Glutamatergic neuron (in vitro differentiated cells): ENCODE measurements at places on chromosomes 12 and 14. TPM values are rescaled to one million over a fixed set of nuclear protein-coding genes. Genes with fewer than 3 reads are reported as not detected.

DNA sequence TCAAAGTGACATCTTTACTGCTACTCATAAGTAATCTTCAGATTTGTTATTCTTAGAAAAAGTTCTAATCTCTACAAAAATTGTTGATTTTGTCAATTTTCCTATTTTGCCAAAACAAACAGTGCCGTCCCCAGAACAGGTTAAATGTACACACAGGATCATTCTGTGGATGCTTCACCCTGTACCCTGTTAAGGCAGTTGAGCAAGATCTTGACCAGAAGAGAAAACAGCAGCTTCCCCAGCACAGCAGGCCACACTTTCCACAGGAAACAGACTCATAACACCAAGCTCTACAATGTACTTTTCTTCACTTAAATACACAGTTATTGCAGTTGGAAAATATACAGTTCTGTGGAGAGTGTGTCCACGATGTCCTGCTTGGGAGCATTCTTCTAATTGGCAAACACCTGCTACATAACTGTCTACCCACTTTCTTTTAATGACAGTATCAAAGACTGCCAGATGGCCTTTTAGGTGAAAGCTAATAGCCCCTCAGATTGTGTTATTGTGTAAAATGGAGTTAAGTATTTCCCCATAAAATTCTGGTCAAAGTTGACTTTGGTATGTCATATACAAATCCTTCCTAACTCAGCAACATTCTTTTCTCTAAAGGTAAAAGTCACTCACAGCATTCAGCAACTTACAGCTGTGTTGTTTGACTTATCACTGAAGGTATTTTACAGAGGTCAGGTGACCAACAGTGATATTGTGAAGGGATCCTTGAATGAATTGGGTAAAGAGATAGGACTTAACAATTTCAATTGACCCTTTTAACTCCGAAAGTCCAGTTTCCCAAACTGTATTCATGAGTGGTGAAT, 77.0 kb downstream of the SEC23A start:
- DNase-seq, result no peak

DNA sequence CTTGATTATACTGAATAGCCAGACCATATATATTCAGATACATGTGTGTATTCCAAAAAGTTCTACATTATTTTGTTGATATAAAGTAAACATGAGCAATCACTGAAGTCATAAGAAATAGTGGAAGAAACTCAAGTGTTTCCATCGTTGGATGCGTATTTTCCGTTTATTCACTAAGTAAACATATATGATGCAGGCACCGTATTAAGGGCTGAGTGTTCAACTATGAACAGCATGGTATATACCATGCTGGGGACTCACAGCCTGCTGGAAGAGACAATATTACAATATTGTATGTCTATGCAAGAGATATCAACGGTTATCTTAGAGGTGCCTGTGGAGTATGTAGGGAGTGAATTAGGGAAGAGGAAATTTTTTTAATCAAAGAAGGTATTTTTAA, 1.2 kb downstream of the PYROXD1 start:
- no peak for DNase-seq

DNA sequence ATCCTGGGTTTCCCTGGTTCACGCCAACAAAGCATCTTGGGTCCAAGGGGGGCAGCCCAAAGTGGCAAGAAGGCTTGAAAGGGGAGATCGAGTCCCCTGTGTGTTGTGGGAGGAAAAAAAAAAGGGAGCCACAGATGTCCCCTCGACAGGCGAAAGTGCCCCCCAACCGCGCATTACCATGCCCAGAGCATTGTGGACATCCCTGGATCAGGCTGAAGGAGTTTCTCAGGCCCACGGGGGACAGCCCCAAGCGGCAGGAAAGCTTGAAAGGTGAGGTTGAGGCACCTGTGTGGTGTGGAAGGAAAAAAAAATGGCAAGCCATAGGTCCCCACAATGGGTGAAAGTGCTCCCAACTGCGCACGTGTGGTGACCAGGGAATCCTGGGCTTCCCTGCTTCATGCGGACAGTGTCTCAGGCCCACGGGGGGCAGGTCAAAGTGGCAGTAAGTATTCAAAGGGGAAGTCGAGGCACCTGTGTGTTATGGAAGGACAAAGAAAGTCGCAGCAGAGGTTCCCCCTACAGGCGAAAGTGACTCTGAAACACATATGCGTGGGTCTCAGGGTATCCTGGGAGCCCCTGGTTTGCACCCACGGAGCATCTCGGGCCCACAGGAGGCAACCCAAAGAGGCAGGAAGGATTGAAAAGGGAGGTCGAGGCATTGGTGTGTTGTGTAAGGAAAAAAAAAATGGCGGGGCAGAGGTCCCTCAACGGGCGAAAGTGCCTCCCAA, 580.1 kb downstream of the ALG10 start:
- DNase-seq, result no peak

DNA sequence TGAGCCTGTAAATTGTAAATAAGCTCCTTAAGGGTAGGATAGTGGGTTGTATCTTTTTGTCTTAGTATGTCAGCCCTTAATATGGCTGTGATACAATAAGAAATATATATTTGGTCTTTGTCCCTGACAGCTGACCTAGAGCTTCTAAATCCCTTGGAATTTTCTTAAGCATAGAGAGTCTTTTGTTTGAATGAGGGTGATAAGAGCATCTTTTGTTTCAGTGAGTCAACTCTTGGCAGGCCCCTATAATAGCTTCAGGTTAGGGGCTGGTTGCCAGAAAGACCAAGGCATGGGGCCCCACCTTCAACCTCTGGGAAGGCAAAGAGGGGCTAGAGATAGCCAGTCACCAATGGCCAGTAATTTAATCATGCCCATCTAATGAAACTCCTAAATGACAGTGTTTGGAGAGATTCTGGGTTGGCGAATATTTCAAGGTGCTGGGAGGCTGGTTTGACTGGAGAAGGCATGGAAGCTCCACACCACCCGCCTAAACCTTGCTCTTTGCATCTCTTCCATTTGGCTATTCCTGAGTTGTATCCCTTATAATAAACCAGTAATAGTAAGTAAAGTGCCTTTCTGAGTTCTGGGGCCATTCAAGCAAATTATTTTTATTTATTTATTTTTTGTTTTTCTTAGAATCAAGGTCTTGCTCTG, 10.5 kb downstream of the PALS1 start:
- no peak for DNase-seq

GRCh38 chr12:75814851-75815754, 216.5 kb downstream of the PHLDA1 start:
- DNase-seq, result no peak

- DNase-seq, result no peak
Observed at GRCh38 chr12:99917711-99918402, 66.9 kb downstream of the ANKS1B start.

DNA sequence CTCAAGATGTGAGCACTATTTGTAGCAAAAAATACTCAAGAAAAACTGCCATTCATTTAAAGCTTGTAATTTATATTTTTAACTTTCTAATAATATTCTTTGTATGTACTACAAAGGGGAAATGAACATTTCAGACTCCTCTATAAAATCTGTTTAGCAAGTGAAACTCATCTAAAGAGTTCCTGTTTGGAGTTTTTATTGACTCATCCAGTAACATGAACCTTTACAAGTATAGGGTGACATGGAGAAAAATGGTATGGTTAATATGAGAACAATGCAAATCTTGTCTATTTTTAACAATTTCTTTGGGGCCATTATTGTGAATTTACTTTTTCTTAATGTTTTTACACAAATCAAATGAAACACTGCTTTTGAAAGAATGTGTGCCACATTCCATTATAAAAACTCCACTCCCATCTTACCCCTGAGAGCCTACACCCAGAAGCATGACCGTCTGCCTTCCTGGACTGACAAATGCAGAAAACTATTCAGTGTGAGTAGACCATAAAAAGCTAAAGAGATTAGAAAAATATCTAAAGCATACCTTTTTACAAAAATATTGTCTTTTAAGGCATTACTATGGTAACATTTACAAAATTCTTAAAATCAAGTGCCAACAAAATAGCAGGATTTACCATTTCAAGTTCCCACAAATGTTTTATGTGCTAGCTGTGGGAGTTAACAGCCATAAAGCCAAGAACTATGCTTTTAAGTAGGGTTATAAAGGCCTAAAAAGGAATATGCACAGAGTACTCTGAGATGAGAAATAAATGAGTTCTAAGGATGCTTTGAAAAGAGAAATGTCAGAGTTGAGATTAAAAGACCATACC, 144.0 kb downstream of the ADAMTS20 start:
- DNase-seq, result no peak

DNA sequence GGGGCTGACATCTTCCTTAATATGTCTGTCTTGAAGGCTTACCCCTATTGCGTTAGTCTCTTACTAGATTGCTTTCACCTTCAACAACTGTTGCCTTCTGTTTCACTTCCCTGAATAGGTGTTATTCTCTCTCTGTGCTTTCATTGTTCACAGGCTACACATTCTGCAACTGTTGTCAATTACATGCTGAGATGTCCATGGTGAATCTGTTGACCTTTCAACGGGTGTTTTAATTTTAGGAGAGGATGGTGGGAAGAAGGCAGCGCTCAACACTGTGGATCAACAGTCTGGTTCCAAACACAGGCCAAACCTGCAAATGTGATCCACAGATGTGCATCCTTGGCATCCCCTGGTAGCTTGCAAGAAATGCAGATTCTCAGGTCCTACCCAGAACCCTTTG, 101.9 kb downstream of the DACT1 start:
- no peak for DNase-seq

HCAR3 gene
- total RNA-seq, result not detected

KLHDC1 gene
- 0.98 TPM for total RNA-seq
